ENCODE measurements at places on chromosomes 6 and 20.

DNA sequence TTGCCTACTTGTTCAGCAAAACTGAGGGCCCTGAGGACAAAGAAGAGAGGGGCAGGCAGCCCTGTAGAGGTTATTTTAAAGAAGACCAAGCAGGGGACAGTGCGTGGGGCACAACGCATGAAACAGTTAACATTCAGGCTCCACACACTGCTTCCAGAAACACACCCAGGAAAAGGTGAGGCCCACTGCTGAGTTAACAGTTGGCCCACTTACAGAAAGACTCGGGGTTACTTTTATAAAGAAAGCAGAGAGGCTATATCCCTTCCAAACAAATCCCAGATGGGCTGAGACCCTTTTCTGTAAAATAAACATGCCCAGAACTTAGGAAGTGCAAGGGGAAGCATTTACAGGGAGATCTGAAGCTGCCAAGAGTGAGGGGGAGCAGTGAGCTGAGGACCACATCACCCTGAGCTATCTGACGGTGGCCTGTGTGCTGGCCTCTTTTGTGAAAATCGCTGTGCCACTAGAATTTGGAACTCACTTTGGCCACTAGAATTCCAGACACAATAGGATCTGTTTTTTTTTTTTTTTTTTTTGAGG is 49.8 kb upstream of the SSTR4 start:
- DNase-seq = no peak

DNA sequence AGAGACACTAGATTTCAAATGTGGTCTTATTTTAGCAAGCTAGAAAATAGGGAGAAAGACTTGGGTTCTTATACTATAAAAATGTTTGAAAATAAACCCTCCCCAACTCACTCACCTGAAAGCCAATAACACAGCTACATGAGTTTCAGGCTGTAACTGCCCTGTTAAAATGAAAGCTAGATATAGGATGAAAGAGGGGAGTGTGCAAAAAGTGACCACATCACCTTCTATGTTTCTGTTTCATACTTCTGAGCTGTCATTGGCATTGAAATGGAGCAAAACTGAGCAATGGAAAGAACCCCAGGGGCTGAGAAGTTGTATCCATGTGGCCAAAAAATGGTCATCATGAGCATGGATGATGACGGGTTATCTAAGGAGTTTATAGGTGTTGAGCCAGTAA is 148.1 kb upstream of the TENT5A start:
- no peak for DNase-seq

DNA sequence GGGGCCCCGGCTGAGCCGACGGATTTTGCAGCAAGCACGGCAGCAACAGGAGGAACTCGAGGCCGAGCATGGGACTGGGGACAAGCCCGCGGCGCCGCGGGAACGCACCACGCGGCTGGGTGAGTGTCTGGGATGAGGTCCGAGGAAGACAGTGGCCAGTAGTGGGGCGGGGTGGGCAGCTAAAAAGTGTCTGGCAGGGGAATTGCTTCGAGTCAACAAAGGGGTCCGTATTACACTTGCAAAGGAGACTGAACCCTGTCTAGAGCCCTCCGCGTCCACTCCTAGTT is 356 bp downstream of the BYSL start:
- DNase-seq = no peak

DNA sequence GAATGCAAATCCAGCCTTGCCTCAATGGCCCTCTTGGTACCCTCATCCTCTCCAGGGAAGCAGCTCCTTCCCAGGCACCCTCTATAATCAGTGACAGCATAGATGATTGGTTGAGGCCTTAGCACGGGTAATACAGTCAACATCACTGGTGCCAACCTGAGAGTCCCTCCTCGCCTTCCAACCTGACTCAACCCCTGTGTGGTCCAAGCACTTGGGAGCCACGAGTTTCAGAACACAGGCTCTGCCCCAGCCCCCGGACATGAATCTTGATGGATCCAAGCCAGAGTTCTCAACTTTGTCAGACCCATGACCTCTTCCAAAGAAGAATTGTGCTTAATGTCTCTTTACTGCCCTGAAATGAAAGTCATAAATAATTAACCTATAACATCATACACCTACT is 213.9 kb downstream of the PREX1 start:
- DNase-seq = no peak

DNA sequence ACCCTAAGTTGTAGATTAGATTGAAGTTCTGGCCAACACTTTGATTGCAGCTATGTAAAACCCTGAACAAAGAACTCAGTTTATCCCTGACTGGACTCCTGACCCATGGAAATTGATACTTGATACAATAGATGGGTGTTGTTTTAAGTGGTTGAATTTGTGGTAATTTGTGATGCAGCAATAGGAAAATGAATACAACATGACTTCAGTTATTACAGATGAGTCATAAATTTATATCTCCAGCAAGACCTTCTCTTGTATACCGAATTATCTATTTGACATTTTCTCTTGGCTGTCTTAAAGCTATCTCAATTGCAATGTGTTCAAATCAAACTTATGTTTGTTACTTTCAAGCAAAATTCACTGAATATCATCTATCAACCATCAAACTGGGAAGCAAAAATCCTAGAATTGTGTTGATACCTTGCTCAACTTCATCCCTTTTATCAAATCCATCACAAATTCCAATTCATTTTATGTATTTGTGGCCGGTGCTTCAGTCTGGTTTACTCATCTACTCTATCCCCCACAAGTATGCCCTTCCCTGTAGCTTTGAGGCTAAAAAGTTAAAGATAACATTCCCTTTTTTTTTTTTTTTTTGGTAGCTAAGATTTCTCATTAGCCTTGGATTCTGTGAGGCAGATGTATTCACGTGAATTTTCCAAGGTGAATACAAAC is 129.4 kb upstream of the CENPW start:
- DNase-seq = no peak

DNA sequence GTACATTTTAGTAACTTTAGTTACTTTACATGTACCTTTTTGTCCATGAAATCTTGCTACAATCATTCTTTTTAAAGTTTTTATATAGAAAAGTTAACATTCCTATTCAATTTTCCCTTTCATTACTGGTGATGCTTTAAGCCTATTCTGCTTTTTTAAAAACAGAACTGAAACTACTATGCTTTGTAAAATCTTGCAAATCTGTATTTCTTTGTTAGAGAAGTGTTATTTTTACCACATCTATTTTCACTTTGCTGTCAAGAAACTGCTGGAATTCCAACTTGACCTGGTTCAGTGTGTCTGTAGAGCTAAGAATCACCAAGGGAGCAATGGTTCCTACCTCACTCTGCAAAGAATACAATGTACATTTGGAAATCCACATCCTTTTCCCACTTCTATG is 21.8 kb upstream of the SAMD5 start:
- no peak for DNase-seq

DNA sequence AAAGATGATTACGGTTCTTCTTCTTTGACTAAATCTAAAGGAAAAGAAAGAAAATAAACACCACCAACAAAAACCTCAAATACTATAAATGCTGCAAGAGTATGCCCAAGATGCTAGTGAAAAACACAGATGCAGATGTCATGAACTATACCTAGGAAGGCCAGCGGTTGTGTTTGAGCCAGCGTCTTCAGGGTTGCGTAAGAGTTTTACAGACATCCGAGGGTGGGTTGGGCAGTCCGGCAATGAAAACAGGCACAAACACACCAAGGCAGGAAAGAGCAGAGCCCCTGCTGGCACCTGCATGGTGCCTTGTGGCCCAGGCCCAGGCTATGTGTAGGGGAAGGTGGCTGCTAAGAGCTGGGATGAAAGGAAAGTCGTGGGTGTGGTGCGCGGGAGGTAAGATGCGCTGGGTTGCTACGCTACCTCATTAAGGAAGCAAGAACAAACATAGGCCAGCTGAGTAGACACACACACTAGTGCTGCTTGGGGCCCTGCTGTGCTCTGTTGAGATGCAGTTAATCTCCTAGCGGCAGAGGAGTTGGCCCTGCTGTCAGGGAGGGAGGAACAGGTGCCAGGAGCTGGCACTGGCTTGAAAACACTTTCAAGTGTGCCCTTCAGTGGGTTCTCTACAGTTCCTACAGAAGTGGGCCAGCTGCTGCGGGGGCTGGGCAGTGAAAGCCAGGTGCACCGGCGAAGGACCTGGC is 170.2 kb upstream of the PLN start:
- no peak for DNase-seq
